HT-29 (cell line): ENCODE measurements at places on chromosomes 3 and 15. TPM values are rescaled to one million over a fixed set of nuclear protein-coding genes. Genes with fewer than 3 reads are reported as not detected.

GRCh38 chr3:160280836-160281235, 55.6 kb downstream of the C3orf80 start:
- no peak for DNase-seq

GRCh38 chr15:85021409-85021808, 39.8 kb downstream of the PDE8A start:
- DNase-seq: no peak

GRCh38 chr15:63045879-63046278, 3.3 kb downstream of the TPM1 start:
- no peak for DNase-seq

DNA sequence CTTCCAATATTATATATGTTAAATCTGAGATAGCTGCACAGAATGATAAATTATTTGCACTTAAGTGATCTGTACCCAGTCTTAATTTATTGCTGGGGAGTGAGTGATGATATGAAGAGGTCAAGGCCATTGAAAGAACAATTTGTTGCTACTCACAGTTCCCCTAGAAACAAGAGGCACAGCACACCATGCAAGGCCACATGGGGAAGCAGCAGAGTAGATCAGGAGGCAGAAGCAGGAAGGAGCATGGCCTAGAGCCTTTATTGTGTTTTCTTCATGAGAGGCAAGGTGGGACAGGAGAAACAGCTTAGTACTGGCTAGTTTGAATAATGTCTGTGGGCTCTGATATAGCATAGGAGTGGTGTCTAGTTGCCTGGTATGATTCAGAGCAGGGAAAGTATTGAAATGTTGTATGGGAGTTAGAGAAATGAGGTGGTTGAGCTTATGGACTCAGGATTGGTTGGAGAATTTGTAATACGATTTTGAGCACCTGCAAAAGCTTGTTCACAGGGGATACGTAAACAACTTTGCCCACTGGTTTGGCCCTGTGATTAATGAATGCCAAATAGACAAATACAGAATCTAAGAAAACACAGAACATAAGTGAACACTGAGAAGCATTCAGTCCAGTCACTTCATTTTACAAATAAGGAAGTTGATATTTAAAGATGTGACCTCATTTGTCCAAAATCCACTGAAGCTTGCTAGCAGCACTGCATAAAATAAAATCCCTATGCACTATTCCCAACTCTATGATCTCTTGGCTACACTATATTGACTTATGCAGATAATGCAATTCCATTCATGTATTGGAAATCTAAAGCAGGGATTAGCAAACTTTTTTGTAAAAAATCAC, 71.7 kb downstream of the TMCO5A start:
- DNase-seq: no peak

GRCh38 chr15:47963265-47963664, 157.5 kb upstream of the SLC24A5 start:
- DNase-seq: peak; percentile 12

DNA sequence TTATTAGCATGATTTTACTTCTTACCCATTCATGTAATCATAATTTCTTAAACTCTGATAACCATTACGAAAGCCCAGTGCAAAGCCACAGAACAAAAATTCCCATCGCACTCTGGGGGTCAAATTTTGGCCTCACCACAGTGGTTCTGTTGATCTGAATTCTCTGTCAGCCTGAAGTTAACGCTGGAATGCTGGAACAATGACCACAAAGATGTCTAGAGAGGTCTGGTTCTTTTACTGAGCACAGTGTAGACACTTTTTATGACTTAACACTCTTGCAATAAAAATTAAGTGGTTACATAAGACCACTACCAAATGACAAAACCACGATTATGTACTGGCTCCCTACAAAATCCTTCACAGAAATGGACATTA, 94.7 kb downstream of the PDZRN3 start:
- DNase-seq: no peak

HHLA2 gene
- 2.2 and 4.2 TPM in 2 replicates for total RNA-seq

GRCh38 chr15:71841563-71841962, 31.2 kb downstream of the NR2E3 start:
- DNase-seq: no peak

- no peak for DNase-seq
Observed at GRCh38 chr15:75887178-75887577, 16.5 kb upstream of the FBXO22 start.

DNA sequence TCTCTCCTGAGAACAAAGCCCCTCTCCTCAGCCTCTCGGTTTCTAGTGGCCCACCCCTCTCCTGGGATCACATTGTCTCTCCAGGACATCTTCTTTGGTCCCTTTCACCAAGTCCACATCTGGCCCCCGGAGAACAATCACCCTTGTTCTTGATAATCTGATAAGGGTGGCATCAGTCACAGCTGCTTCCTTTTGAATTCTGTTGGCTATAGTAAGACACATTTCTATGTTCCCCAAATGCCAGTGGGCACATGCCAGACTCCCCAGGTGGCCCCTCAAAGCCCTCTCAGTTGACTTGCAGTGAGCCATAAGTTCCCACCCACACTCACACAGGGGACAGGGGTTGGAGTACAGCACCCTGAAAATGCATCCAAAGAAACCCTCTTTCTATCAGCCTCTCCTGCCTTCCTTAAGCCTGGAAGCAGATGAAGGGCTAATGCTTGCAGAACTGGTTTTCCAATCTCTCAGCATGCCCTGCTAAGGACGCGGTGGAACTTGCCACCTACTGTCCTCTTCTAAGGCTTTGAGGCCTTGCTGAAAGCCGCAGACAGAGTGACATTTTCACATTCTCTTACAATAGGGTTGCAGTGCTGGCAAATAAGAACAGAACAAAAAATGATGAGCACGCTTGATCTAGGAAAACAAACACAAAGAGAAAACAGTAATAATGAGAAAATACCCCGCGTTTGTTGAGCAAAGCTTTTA, 101.3 kb upstream of the SLCO3A1 start:
- DNase-seq: no peak

DNA sequence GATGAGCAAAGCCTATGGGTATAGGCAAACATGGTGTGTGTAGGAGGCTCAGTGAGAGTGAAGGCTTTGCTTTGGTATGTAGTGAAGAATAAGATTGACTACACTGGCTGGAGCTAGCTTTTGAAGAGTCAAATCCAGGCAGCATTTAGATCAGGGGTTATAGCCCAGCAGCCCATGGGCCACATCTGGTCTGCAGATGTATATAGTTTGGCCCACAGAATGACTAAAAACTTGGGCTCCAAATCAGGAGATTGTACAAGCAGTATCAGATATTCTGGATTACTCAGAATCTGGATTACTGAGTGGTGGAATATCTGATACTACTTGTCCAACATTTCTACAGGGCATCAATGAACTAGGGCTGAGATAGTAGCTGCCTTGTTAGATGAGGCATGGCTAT, 92.9 kb upstream of the FGF7 start:
- no peak for DNase-seq

DNA sequence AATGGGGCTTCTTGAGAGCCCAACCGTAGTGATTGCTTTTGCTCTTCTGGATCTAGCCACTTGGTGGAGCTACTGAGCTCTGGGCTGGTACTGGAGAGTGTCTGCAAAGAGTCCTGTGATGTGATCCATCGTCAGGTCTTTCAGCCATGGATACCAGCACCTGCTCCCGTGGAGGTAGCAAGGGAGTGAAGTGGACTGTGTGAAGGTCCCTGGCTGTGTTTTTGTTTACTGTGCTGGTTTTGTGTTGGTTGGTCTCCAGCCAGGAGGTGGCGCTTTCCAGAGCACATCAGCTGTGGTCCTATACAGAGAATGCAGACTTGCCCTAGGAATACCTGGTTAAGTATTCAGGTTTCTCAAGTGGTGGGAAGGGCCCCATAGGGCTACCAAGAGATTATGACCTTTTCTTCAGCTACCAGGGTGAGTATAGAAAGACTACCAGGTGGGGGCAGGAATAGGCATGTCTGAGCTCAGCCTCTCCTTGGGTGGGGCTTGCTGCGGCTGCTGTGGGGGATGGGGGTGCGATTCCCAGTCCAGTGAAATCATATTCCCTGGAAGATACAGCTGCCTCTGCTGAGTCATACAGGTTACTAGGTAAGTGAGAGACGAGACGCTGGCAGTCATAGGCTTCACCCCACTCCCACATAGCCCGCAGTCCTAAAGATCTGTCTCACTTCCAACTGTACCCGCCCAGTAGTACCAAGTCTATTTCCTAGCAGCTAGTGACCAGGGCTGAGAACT, 733.7 kb downstream of the ZNF385D start:
- peak; percentile 19 for DNase-seq

HDC gene
- total RNA-seq: not detected in 2 replicates

DNA sequence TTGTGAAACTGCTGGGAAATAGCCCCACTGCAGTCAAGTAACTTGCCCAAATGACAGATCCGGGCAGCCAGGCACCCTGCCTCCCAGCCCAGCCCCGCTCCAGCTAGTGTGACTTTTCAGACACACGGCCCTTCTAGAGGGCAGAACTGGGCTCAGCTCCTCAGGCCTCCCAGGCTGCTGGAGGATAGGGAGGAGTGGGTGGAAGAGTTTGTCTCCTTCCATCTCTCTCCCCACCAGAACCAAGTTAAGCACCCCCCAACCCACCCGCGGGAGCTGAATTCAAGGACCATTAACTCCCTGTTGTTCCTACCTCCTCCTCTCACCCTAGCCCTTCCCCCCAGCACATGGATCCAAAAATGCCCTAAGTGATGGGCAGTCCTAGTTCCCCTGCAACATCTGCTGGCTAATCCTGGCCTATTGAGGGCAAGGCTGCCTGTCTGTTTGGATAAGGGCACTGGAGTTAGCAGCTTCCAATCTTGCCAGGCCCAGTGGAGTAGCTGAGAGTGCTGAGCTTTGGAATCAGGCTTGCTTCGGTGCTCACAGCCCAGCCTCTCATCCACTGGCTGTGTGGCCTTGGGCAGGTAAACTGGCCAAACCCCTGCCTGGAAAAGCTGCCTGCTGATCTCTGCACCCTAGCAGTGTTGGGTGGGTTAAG, 3.1 kb downstream of the CCDC33 start:
- DNase-seq: no peak
